Neural crest cell (in vitro differentiated cells): ENCODE measurements at places on chromosomes 7 and 10.

GRCh38 chr7:14769261-14769660, 133.3 kb downstream of the DGKB start:
- no peak for DNase-seq

GRCh38 chr7:159197066-159197975, 52.7 kb upstream of the VIPR2 start:
- DNase-seq, result no peak

GRCh38 chr10:91420868-91421267, 10.7 kb downstream of the HECTD2 start:
- DNase-seq, result no peak

DNA sequence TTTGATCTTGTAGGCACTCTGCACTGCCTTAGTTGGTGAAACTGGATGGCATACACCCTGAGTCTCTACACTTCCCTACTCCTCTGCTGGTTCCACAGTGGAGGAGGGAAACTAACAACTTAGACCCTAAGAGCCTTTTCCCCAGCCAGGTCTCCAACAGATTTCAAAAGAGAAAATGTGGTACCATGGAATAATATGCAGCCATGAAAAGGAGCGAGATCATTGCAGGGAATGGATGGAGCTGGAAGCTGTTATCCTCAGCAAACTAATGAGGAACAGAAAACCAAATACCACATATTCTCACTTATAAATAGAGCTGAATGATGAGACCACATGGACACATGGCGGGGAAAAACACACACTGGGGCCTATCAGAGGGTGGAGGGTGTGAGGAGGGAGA, 36.3 kb upstream of the CCDC3 start:
- DNase-seq, result no peak

DNA sequence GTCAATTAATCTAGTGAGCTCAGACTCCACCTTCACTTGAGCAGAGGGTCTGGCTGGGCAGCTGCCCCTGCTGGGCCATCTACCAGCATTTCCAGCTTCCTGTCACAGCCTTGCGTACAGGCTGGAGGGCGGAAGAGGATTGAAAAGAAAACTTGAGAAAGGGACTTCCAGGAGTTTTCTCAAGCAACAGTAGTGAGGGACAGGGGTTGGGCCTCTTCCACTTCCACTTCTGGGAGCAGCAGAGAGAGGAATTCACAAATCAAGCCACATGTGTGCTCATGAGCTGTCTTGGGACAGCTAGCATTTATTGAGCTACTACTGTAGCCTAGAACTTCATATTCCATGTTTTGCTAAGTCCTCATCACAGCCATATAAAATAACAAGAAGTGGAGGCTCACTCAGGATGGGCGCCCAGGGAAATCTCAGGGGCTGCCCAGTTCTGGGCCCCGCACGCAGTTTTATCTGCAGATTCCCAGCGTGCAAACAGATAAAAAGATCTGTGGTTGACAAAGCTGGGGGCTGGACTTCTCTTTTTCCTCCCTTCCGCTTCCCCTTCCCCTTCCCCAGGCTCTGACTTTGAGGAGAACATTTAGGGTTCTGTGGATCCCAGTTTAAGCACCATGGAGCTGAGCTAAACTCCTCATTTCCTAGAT, 135.8 kb downstream of the RGS10 start:
- DNase-seq, result no peak

GRCh38 chr7:92809397-92809759, 27.0 kb downstream of the CDK6 start:
- no peak for DNase-seq

DNA sequence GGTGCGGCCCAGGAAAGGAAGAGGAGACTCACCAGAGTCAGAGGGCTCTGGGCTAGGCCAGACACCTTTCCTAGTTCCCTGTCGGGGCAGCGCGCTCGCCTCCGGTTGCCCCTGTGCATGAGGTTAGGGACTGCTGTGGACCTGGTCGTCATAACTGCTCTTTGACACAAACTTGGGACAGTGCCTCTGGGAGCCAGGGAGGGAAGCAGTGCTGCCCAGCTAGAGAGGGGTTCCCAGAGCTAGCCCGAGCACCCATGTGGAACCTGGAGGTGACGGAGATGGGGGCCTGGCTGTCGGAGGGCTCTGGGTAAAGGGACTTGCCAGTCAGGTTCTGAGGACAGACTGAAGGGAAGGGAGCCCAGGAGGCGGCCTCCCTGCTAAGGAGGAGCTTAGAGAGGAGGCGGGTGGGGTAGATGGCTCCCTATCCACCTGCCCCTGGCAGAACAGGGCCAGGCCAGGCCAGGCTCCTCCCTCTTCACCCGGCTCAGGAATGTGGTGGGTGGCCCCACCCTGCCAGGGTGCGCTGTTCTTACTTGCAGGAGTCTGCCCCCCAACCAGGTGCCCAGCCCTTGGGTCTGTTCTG, 29.7 kb downstream of the AGAP3 start:
- no peak for DNase-seq

DNA sequence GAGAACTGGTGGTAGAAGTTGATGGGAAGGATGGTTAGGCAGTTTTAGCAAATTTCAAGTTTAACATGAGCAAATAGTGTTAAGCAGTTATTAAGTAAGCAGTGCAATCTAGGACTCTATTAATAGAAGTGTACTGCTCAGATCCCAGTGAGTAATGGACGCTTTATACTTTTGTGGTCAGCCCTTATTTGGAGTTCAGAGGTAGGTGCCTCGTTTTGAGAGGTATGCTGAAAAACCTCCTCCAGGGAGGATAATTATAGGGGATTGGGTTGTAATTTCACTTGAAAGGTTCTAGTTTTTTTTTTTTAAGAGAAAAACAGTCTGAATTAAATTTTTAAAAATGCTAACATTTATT, 33.5 kb upstream of the CCDC7 start:
- DNase-seq, result no peak

GRCh38 chr7:92586403-92586802, 3.8 kb downstream of the FAM133B start:
- no peak for DNase-seq

- no peak for DNase-seq
Measured at GRCh38 chr7:87505122-87505521, 29.6 kb upstream of the ABCB4 start.

DNA sequence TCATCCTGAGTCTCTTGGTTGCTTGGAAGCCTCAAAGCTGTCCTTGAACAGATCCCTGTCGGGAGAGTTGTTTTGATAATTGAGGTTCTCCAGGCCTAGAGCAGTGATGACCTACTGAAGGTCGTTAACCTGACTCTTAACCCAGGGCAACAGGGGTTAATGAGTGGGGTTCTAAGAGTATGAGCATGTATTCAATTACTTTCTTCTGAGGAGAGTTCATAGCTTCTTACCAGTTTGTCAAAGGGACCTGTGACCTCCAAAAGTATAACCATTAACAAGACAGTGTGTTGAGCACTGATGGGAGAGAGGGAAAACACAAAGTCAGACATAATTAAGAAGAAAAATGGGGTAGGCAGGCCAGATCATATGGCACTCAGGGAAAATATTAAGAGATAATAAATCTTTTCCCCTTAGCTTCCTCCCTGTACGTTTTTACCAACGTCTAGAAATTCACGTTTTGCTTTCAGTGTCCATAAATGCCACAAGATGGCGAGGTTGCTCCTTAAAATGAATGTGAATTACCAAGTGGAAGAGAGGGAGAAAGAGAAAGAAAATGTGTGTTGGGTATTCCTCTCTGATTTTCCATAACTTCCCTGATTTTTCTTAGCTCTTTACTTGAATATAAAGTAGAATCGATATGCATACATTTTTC, 97.6 kb downstream of the SUGCT start:
- DNase-seq, result no peak
